ENCODE measurements at places on chromosomes 3 and 15.

DNA sequence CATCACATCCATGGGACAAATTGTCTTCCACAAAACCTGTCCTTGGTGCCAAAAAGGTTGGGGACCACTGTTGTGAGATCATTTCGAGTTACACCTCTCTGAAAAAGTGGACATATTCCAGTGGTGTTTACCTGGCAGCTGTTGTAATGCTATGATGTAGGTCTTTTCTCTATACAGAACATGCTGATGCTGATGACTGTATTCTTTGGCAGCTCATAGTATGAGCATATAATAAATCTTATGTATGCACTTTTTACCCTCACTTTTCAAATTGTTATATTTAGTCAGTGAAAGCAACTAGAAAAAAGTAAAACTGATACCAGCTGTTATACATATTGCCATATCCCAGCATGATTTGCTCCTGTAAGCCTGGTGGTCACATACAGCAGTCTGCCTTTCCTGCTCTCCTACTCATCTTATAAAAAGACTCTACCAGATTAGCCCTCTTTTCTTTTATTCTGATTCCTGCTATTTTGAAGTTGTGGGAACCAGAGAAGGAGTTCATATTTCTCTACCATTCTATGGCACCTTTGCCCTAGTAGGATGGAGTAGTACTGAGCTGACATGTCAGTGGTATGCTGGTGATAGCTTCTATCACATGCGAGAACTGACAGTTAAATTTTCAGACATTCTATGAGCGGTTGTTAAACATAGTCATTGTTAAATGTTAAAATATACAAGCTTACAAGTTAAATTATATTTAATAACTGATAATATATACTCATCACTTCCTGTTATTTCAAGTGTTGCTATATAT lies 128.7 kb downstream of the FNDC3B start:
- no peak for DNase-seq

GRCh38 chr3:72258361-72259141 lies 473.6 kb upstream of the PROK2 start:
- DNase-seq = no peak

DNA sequence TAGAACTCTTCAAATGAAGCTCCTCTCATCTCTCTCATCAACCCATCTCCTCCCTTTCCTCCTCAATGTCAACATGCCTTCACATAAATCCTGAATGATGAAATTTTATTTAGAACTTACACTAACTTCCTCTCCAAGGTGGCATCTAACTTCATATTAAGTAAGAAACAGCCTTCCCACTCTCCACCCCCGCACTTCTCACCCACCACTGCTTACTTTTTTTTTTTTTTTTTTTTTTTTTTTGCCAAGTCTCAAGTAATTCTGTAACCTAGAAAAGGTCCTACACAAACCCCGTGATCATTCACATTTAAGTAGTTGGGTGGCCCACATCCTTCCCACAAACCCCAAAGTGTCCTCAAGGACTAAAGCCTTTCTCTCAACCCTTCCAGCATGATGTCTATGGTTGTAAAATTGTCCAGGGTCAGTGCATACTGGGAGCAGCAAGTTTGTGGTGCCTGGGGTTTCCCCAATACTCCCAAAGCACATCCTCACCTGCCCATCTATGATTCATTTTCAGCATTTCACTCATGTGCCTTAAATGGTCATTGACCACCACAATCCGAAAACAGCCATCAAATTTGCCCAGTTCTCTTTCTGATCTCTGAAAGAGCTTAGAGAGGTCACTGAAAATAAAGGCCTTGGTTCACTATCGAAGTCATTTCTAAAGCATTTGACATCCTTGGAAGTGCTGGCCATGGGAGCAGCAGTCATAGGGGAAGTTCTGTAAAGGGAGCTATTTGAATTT lies 47.2 kb downstream of the CD86 start:
- DNase-seq = no peak

GRCh38 chr3:183563536-183563874 lies 8.0 kb upstream of the KLHL6 start:
- no peak for DNase-seq

GRCh38 chr15:81360491-81360890 lies 13.5 kb downstream of the TMC3 start:
- DNase-seq = no peak

- DNase-seq = no peak
Observed at GRCh38 chr3:112048911-112049310, 14.4 kb downstream of the TMPRSS7 start.

DNA sequence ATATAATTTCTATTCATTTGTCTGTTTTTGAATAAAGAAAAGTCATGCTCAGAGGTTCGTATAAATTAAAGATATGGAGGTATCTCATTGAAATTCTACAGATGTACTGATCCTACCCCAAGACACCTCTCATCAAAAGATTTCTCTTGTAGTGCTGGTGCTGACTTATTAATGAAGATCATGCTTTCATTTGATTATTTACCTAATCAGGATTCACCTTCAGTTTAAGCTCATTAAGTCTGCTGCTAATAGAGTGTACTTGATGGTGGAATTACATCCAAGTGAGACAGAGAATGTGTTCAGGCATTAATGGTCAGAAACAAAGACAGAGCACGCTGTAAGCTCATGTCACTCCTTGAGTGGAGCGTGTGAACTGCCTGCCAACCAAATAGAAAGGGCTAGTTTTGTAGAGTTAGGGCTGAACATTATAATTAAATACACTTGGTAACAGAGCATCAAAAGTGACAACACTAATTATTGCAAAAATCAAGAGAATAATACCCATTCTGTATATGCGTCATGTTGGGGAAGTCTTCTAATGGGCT lies 45.5 kb downstream of the KBTBD12 start:
- no peak for DNase-seq

- no peak for DNase-seq
Observed at GRCh38 chr3:101531473-101532086, 18.6 kb upstream of the SENP7 start.

GRCh38 chr15:71630475-71630809 lies 179.9 kb upstream of the NR2E3 start:
- no peak for DNase-seq

GRCh38 chr3:38551026-38551832 lies 55.1 kb downstream of the EXOG start:
- DNase-seq = no peak

DNA sequence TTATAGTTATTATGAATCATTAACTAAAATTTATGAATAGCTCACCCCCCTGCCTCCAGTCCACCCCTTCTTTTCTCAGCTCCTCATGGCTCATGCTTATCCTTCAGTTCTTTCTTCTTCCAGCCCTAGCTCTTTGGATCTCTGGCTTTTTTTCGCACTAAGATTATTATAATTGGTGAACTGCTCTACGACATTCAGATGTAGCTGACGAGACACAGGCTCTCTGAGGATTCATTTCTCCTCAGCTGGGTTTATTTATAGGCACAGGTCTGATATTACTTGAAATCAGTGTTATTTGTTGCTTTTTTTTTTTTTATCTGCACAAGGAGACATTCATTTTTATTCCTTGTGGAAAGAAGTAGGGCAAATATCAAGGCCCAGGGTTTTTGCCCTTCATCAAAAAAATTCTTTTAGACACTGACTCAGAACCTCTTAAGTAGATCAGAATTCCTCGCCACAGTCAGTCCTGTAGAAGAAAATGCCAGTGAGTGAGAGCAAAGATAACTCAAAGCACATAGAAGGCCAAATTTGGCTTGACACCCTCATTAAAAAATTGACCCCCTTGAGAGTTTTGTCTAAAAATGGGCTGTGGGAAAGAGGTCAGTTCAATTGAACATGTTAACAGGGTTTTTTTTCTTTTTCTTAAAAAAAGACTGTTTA lies 106.6 kb downstream of the MYH15 start:
- DNase-seq = no peak

DNA sequence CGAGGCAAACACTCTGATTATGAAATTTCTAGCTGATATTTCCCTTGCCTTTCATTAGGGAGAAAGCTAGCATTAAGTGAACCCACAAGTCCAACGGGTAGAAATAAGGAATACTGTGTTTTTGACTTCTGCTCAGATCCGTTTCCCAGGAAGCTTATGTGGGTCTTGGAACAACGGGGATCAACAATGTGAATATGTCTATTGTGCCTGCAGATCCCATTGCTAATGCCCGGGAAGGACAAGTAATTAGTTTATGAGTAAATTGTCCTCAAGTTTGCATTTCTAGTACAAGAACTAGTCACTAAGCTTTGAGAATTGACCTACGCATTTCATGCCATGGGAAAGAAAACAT lies 236.4 kb downstream of the UACA start:
- DNase-seq = no peak

- DNase-seq = peak; percentile 0
Observed at GRCh38 chr15:62390791-62391640, 225.9 kb upstream of the C2CD4B start.

DNA sequence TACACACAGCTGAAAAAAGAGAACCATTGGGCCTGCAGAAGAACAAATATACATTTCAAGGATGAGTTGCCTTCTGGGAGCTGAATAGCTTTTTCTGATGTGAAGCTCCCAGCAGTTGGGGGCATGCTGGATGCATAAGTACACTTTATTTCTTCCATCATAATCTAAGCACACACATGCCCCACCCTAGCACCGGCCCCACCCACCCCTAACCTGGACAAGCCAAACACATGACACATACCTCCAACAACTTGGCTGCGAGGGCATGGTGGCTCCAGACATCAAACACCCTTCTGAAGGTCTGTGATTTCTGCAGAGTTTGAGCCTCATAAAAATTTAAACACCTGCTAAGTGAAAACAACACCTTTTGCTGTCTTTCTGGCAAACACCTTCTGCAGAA lies 307.2 kb upstream of the TRIM42 start:
- no peak for DNase-seq

GRCh38 chr3:108661699-108662098 lies 72.2 kb downstream of the DZIP3 start:
- no peak for DNase-seq

- DNase-seq = no peak
Observed at GRCh38 chr3:27049792-27050191, 319.4 kb downstream of the NEK10 start.

- DNase-seq = no peak
Observed at GRCh38 chr3:194001-194400, 2.6 kb upstream of the CHL1 start.

GRCh38 chr3:125151916-125152315 lies 60.6 kb downstream of the SLC12A8 start:
- DNase-seq = no peak

GRCh38 chr15:41291065-41291631 lies 41.2 kb downstream of the OIP5 start:
- DNase-seq = no peak

- no peak for DNase-seq
Observed at GRCh38 chr3:73499787-73500186, 125.0 kb downstream of the PDZRN3 start.

DNA sequence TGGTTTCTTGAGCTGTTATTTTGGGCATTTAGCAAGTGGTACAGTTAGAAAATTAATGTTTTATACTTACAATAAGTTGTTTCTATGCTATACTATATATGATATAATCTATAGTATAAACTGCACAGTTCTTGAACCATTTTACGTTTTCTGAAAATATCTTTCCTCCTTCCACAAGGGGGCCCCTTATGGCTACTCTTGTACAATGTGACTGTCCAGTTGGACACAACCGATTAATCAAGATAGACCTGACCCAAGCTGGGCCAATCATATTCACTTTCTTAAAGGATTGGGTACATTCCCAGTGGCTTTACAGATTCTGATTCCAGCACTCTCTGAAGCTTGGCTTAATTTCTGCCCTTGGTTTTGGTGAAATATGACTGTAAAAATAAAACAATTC lies 953.4 kb downstream of the AGBL1 start:
- no peak for DNase-seq

DNA sequence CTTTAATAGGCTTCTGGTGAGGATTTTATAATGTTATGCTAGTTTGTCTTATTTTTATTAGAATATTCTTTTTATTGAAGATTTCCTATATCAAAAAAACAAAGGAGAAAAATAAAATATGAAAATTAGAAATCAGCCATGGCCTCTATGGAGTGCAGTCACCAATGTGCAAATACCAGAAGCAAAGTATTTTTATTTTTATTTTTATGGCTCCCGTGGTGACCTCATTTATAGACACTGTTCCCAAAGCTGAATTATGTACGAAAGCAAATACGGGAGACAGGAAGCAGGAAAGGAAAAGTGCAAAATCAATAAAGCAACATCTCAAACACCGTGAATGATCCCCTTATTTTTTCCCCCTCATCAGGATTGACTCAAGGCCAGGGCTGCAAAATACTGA lies 35.1 kb downstream of the DAZL start:
- DNase-seq = no peak

- no peak for DNase-seq
Observed at GRCh38 chr3:27425896-27426565, 56.8 kb upstream of the NEK10 start.

GRCh38 chr3:12962292-12962691 lies 110.9 kb downstream of the IQSEC1 start:
- DNase-seq = no peak

DNA sequence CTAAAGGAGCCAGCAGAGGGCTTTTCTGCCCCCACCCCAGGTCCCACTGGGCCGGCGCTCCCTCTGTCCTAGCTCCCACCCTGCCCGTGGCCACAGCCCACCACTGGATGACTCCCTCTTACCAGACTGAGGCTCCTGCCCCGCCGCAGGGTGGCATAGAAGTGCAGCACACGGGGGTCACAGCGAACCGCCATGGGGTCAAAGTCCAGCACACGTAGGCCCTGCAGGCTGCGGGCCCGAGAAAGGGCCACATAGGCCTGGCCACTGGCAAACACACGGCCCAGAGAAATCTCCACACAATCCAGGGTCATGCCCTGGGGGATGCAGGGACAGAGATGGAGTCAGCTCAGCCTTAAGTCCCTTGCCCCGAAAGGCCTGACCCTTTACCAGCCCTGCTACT lies 9.0 kb downstream of the PIF1 start:
- DNase-seq = no peak

DNA sequence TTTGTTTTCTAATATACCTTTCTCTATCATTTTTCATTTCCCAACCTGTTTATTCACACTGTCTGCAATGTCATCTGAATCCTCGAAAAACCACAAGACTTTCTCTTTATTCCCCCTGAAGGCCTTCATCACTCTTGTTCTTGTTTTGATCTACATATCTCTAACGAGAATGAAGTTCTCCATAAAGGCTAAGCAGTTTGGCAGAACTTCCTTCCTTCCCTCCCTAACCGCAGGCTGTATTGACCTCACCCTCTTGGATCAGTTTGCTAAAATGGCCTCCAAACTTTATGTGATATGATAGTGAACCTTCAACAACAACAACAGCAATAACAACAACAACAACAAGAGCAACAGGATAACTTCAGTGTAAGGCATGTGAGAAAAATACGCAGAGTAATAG lies 392.8 kb downstream of the TIGIT start:
- DNase-seq = no peak

DNA sequence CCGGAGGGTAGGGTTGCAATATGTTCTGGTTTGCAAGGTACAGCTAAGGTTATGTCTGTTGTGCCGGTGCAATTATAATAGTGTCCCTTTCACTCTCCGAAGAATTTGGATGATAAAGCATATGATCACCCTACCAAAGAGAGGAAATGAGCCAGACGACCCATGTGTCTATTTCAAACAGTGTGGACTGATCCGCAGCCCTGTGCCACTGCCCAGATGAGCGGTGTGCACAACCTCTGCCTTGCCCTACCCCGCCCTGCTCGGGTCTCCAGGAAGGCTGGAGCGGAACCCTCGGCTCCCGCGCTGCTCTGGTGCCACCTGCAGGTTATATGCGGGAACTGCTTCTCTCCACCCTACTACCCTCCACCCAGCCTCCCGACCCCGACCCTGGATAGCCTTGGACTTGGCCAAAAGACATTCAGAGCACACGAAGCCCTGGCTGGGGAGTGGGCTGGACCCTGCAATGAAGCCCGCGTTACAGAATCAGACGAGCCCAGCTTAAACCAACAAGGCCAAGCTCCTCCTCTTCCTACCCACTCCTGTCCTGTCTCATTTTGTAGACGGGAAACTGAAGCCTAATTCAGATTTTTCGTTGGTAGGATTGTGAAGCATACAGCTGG lies 68.4 kb upstream of the CHRNB4 start:
- DNase-seq = peak; percentile 50

Data from activated CD8-positive, alpha-beta memory T cell treated with anti-CD3 and anti-CD28 coated beads for 1 hour (primary cell).